GM18507 (cell line): ENCODE measurements at places on chromosomes 16 and 17.

GRCh38 chr17:57559634-57560318 lies 185.3 kb downstream of the CCDC182 start:
- DNase-seq: no peak

- peak; percentile 59 for DNase-seq
Measured at GRCh38 chr16:4624827-4625559, 367 bp downstream of the MGRN1 start.

GRCh38 chr16:57675741-57676551 lies 7.8 kb downstream of the ADGRG3 start:
- no peak for DNase-seq

DNA sequence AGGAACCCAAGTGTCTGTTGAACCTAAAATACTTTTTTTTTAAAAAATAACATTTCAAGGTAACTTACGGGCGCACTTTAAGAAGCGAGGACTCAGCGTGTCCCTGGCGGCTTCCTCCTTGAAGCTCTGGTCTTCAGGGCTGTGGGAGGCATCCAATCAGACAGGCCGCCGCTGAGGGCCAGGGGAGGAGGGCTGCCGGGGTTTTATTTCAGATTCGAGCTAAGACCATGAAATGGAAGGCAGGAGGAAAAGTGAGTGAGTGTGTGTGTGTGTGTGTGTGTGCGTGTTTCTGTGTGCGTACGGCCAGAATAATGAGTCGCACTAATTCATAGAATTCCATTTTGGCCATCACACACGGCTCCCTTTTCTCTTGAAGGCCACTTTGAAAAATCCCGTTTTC lies 41.1 kb downstream of the C16orf78 start:
- no peak for DNase-seq
